NCI-H69 (cell line): ENCODE measurements at places on chromosomes 6 and 20.

DNA sequence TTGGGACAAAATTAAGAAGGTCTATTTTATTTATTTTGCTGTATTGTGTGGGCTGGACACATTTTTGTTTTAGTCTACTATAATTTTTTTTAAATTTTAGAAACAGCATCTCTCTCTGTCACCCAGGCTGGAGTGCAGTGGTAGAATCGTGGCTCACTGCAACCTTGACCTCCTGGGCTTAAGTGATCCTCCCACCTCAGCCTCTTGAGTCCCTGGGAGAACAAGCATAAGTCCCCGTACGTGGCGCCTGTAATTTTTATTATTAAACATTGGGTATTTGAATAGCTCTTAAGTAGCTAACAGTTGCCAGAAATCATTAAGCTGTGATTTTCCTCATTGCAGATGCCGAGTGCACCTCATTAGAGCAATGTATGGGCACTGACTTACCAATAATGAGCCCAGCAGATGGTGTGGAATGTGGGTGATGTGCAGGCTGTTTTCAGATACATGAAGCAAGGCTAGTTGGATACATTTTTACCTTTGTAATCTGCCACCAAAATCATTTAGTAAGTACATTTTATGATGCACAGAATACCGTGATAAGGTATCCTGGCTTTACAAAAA is 10.3 kb upstream of the MAS1 start:
- no peak for DNase-seq

- peak; percentile 5 for DNase-seq
Observed at GRCh38 chr20:3651204-3651962, 11.8 kb downstream of the GFRA4 start.

DNA sequence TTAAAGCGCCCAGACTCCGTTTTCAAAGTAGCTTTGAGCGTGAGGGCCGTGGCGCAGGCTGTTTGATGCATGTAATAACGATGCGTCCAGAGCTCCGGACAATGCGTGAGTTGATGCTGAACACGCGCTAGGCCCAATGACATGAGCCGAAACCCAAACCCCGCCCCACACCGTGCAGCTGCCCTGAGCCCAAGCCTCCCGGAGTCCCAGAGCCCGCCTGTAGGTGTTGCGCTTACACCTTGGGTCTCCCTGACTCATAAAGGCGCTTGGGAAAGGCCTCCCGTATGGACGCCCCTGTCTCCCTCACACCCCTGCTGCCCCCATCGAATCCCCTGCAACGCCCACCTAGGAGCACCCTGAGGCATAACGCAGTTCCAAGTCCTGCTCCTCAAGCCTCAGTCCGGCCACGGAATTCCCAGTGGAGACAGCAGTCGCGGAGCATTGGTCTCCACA is 87.6 kb downstream of the ERMARD start:
- peak; percentile 88 for DNase-seq

- DNase-seq: no peak
Observed at GRCh38 chr6:41798901-41799558, 11.5 kb downstream of the TOMM6 start.

DNA sequence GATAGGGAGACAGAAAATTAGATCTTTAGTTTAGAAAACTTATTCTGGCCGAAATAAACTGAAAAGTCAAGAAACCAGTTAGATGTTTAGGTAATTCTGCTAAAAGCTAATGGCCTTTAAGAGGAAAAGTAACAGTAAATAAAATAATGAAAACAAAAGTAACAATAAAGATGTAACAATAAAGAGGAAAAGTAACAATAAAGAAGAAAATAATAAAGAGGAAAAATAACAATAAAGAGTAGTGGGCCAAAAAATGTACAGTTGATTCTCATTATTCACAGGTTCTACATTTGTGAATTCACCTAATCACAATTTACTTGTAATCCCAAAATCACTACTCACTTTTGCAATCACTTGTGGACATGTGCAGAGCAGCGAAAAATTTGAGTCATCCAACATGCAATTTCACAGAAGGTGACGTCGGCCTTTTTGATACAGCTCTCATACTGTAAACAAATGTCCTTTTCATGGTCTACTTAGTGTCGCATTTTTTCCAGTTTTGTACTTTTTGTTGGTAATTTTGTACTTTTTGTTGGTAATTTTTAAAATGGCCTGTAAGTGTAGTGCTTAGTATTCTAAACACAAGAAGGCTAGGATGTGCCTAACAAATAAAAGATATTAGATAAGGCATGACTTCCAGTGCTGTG is 24.0 kb downstream of the HBS1L start:
- DNase-seq: no peak

DNA sequence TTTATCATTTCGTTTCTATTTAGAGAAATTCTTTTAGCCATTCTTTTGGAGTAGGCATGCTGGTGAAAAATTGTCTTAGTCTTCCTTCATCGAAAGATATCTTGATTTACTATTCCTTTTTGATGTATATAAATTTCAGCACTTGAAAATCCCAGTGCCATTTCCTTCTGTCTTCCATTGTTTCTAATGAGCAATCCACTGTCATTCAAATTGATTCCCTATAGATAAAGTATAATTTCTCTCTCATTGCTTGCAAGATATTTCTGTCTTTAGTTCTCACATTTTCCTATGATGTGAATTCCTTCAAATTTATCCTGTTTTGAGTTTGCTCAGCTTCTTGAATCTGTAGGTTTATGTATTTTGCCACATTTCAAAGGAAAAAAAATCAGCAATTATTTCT is 251.1 kb upstream of the CHD6 start:
- no peak for DNase-seq

- DNase-seq: no peak
Observed at GRCh38 chr6:146767632-146768031, 168.9 kb downstream of the ADGB start.

DNA sequence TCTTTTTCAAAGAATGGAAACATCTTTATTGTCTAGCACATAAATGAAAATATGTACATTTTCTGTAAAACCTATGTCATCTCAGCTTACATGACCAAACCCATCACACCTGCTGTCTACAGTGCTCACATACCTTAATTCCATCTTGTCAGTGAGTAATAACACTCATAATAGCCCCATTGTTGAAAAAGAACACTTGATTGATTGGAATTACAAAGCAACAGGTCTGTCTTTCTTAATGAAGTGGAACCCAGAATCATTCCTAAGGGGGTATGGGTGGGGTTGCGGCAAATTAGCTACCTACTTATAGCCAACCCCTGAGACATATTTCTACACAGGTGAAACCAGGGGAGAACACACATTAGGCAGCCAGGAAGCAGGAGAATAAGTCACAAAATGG is 20.2 kb downstream of the ADGRF4 start:
- DNase-seq: peak; percentile 83

- DNase-seq: no peak
Observed at GRCh38 chr20:22920898-22921297, 114.2 kb upstream of the SSTR4 start.

DNA sequence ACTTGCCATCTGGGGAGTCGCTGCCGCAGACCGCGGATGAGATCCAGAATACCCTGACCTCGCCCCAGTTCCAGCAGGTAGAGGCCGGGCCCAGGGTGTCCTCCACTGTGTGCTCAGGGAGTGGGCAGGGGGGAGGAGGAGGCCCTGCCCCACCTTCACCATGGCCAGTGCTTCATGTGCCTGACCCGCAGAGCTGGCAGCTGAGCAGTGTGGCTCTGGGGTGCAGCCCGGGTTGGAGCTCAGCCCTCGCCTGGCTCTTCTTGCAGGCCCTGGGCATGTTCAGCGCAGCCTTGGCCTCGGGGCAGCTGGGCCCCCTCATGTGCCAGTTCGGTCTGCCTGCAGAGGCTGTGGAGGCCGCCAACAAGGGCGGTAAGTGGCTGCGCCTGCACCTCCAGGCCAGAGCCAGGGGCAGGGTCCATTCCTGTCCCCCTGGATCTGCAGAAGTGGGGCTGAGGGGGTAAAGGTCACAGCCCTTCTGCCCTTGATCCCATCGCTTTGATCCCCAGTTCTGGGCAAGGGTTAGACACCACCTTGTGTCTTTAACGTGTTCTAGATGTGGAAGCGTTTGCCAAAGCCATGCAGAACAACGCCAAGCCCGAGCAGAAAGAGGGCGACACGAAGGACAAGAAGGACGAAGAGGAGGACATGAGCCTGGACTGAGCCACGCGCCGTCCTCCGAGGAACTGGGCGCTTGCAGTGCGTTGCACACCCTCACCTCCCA is 5.5 kb downstream of the ADRM1 start:
- no peak for DNase-seq

DNA sequence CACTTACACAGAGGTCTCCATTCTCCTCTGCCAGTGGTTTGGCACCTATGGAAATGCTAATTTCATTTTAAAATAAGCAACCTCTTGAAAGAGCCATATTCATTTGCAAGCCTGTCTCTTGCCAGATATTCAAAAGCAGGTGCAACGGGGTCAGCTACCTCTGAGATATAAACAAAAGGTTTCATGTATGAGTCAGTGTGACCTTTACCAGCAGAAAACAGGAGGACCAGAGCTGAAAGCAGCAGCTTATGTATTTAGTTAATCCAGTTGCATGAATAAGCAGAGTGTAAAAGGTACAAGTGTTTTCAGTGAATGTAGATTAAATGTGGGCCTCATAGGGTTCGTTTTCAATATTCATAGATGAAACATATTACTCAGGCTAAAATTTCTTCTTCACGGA is 56.0 kb downstream of the TENT5A start:
- peak; percentile 76 for DNase-seq

GRCh38 chr20:61387954-61388348 is 135.9 kb downstream of the CDH4 start:
- DNase-seq: peak; percentile 0

DNA sequence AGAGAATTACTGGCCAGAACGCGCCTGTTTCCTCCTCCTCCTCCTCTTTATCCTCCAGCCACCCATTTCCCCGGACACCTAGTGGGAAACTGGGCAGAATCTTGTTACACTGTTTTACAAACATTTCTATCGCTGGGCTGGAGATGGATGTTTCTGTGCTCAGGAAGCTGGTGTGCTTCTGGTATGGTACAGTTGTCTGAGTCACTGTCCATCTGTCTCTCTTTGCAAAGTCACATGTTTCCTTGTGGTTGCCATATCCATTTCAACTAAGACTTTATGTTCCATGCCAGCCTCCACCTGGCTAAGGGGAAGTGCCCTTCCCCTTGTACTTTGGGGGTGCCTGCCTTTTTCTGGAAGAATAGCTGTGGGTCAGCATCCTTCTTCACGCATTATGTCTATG is 52.9 kb upstream of the SLC22A16 start:
- DNase-seq: peak; percentile 16

DNA sequence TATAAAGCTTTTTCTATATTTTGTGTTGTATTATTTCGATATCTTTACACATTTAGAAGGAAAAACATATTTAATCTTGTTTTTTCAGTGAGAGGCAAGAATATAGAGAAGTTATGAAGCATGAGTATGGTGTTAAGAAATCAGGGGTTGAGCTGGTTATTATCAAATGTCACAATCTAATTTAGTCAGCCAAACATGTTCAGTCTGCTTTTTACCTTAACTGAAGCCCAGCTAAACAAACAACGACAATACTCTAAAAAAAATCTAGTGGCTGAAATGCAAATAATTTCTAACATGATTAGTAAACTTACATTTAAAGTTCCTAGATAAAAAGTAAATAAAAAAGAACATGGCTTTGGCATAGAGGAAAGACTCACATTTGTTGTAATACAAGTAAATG is 433.8 kb upstream of the NRSN1 start:
- peak; percentile 45 for DNase-seq

- DNase-seq: no peak
Observed at GRCh38 chr6:17877196-17877894, 110.1 kb downstream of the KIF13A start.

- no peak for DNase-seq
Observed at GRCh38 chr20:21389368-21389767, 8.0 kb downstream of the NKX2-4 start.

- peak; percentile 49 for DNase-seq
Observed at GRCh38 chr6:49328051-49328744, 134.9 kb downstream of the MMUT start.

GRCh38 chr6:31878222-31878621 is 575 bp downstream of the SLC44A4 start:
- no peak for DNase-seq

GRCh38 chr6:145643760-145644159 is 91.6 kb downstream of the EPM2A start:
- DNase-seq: no peak

DNA sequence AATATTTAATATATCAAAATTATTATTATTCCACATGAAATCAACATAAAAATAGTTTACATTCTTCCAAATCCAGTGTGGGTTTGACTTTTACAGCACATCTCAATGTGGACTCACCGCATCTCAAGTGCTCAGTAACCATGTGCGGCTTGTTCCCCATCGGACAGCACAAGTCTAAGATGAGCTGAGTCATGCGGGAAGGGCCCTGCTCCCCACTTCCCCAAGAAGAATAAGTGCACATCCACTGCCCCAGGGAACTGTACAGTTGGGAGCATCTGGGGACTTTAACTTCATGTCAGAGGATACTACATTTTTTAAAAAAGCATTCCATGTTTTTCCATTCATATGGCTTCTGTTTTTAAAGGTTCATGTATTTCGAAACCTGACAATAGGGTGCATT is 325.6 kb downstream of the BTBD3 start:
- DNase-seq: no peak

DNA sequence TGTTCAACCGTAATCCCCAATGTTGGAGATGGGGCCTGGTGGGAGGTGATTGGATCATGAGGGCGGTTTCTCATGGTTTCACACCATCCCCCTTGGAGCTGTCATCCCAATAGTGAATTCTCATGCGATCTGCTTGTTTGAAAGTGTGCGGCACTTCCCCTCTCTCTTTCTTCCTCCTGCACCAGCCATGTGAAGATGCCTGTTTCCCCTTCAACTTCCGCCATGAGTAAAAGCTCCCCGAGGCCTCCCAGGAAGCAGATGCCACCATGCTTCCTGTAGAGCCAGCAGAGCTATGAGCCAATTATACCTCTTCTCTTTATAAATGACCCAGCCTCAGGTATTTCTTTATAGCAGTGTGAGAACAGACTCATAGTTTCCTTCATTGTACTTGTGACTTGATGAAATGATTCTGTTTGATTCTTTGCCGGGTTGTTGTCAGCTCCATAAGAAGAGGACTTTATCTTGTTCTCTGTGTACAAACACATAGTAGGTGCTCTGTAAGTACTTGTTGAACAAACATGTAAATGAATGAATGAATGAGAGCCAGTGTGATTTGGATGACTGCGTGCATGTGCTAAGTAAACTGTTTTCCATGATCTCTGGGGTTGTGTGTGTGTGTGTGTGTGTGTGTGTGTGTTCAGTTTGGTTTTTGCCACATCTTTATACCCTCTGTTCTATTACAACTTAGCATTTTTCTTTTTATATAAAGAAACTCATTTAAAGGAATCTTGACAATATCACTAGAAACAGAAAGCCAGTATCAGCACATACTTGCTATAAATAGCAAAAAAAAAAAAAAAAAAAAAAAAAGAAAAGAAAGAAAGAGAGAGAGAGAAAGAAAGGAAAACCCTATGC is 22.5 kb upstream of the PTGIS start:
- no peak for DNase-seq

GRCh38 chr20:17836303-17836861 is 132.2 kb downstream of the SNX5 start:
- DNase-seq: no peak

GRCh38 chr6:131979515-131980337 is 28.6 kb upstream of the CCN2 start:
- no peak for DNase-seq

- DNase-seq: peak; percentile 94
Observed at GRCh38 chr20:23637282-23638221, at the start of gene CST3. TSS of gene CST3 (minus strand) at chr20:23637955. CDS start at chr20:23637862, 93 bp downstream.

GRCh38 chr6:65938000-65938399 is 231.0 kb upstream of the EYS start:
- DNase-seq: no peak

GRCh38 chr20:20827992-20828597 is 115.7 kb upstream of the RALGAPA2 start:
- DNase-seq: peak; percentile 88
